ENCODE measurements at places on chromosomes 2 and 18.

DNA sequence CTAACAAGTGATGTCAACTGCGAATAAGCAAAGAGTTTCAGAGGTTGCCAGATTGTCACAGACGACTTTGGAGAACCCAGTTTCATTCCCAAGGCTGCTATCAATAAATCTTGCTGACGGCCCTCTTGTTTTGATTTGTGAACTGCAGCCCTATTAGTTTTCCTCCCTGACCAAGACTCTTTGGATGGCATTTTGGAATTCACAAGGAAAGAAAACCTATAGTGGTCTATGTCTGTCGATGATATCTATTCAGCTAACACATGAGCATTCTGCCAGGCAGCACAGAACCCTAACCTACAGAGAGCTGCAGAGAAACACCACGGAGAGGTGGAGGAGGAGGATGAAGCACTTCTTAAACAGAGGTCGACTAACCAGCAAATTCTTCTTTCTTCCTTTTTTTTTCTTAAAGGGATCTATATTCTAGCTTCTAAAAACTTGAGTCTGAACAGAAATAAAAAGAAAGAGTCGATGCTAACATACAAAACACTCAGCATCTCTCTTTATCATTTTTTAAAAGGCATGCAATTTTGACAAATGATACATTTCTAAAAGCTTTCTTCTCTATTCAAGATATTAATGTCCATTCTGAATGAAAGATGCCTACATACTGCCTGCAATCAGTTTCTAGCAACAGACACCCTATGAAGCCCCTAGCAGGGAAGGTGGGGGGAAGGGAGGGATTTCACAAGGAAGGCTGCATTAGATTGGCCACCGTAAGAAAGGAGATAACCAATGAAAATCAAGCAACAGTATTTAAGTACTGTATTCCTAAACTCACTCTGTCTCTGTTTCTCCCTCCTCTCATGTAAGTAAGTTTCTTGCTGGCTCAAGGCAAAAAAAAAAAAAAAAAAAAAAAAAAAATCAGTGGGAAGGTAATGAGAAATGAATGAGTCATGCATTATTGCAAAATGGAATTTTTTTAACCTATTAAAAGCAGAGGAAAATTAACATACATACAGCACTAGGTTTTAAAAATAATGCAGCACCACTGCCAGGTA, 83.0 kb upstream of the CHRNA1 start:
- DNase-seq = no peak

- no peak for DNase-seq
Observed at GRCh38 chr2:55441280-55441892, 21.7 kb upstream of the CCDC88A start.

DNA sequence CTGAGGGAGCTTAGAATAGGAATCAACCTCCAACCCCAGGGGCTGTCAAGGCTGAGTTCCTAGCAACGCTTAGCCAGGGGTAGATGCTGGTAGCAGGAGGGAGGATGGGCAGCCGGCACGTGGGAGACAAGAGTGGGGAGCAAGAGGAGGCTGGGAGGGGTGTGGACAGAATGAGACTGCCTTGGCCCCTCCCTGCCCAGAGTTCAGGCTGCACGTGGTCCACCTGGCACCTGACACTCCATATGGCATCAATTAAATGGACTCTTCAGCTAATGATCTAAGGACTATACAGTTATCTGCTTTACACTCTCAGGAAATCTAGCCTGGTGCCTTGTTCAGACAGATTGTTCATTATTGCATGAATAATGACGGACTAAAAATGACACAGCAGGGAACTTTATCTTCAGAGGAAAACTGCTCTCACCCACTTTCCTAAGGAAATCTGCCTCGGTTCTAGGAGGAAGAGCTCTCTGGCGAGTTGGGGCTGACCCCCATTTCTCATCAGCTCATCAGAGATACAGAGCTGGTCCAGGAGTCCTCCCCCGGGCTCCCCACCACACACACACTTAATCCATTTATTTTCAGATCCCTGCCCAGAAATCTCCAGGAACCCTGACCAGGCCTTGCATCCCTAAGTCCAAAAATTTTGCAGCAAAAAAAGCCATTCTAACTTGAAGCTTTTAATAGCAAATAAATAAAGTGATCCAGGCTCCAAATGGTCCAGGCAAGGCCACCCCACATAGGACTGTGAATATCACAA, 102.1 kb upstream of the CDC42EP3 start:
- DNase-seq = peak; percentile 47

GRCh38 chr2:98412751-98413458, 31.8 kb upstream of the INPP4A start:
- DNase-seq = peak; percentile 4

GRCh38 chr2:232659359-232659758, 26.0 kb downstream of the EFHD1 start:
- no peak for DNase-seq

DNA sequence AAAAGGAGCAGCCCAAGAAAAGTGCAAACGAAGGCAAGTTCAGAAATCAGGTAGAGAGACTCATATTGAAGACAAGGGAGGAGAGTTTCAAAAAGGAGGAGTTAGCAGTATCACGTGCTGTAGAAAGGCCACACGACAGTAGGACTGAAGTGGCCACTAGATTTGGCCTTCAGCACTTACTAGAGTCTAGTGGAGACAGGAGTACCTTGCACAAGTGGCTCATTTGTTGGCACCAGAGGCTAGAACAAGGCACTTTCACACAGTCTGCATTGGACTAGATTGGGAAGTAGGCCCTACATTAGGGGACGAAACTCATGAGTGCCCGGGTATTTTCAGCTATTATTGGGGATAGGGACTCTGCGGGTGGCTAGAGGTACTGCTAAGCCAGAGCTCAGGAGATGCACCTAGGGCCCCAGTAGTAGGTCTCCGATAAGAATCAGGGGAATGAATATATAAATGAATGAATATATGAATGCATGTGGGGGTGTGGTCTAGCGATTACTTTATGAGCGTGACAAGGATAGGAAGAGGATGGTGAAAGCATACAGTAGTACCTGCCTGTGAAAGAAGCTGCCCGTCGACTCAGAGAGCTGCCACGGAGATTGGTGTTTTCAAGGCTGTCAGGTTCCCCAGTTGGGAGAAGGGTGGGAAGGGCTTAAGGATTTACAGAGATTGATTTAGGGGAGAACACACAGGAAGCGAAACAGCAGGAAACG, 1.4 kb upstream of the NCOA1 start:
- no peak for DNase-seq

- no peak for DNase-seq
Observed at GRCh38 chr18:77658299-77658662, 408.6 kb downstream of the GALR1 start.

- DNase-seq = no peak
Observed at GRCh38 chr18:25456334-25457010, 104.5 kb upstream of the ZNF521 start.

DNA sequence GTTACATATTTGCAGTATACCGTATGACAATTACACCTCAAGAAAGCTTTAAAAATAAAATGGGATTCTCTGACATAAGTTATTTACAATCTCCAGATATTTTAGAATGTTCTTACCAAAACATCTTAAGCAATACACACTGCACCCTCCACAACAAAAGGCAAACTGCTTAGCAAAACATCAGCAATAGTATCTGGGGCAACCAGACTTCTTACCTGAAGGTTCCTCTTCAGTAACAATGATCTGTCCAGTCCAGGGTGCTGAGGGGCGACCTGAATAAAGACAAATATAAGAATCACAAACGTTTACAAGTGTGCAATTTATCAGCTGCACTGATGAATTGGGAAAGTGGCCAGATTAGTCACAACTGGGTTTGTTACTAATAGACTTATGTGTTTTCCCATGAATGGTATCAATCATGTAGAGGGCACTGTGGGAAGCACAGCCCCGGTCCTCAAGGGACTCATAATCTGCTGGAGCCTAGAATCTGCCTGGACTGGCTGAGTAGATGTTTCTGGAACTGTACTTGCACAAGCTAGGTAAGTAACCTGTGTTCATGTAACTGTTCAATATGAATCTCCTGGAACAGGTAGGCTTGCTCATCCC, 70.7 kb downstream of the MYOM1 start:
- DNase-seq = no peak

GRCh38 chr2:64617631-64618151, 36.0 kb downstream of the SERTAD2 start:
- no peak for DNase-seq

- DNase-seq = no peak
Observed at GRCh38 chr2:158931572-158931971, 36.9 kb upstream of the TANC1 start.

- DNase-seq = peak; percentile 96
Observed at GRCh38 chr2:8134985-8135682, 546.7 kb upstream of the ID2 start.

GRCh38 chr2:120887320-120887697, 151.6 kb downstream of the GLI2 start:
- DNase-seq = peak; percentile 56

GRCh38 chr2:197777823-197778407, 7.2 kb downstream of the BOLL start:
- DNase-seq = peak; percentile 6

- no peak for DNase-seq
Observed at GRCh38 chr2:51620796-51621195, 588.9 kb upstream of the NRXN1 start.

DNA sequence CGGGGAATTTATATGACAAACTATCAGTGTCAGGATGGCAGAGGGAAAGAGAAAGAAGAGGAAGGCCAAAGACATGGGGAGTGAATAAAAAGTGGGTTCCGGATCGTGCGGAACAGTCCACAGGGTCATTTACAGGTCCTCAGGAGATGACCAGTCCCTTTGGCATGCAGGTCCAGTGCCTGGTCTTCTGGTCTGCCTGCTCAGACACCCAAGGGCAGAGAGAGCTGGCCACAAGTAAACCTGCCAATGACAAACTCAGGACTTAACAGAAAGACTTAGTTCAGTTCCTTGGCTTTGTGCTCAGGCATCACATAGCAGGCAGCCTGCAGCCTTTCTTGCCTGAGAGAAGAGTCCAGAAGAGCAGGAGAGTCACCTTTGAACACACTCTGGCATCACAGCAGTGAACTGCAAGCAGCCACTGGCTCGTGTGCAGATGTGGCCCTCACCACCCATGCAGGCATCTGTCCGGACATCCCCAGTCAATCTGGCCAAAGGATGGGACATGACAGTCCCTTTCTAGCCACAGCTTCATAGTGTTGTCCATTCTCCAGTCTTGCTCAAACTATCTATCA, 14.0 kb downstream of the TMEM127 start:
- no peak for DNase-seq

GRCh38 chr2:227499627-227500300, 27.8 kb downstream of the AGFG1 start:
- DNase-seq = no peak

GRCh38 chr2:229914171-229914570, 7.6 kb downstream of the TRIP12 start:
- DNase-seq = no peak

GRCh38 chr2:233973786-233974185, 56.6 kb downstream of the TRPM8 start:
- DNase-seq = no peak

- no peak for DNase-seq
Observed at GRCh38 chr2:68390586-68390985, 25.5 kb downstream of the PLEK start.

DNA sequence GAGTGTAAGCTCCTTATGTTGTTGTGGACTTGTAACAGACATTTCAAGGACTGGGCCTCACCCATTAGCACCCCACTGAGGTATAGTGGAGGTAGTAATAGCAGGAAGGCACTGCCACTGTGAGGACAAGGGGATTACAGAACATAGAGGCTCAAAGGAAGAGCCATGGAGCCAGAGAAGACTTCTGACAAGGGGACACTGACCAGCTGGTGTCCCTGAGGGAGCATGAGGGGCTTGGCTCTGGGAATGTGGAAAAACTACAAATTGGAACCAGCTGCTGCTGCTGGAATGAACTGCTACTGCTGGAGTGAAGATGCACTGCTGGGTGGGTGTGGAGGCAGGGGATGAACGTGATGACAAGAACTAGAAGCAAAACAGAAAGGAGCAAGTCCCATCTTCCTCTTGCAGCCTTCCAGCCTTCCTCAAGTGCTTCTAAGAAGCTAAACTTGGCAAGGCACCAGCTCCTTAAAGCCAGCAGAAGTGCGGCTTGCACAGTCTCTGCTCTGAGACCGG, 167.3 kb upstream of the NOSTRIN start:
- DNase-seq = no peak

GRCh38 chr2:173448938-173449471, 94.3 kb downstream of the CDCA7 start:
- DNase-seq = peak; percentile 82

- no peak for DNase-seq
Observed at GRCh38 chr18:2433366-2433765, 137.9 kb downstream of the METTL4 start.

- no peak for DNase-seq
Observed at GRCh38 chr2:101623031-101623521, 74.4 kb upstream of the MAP4K4 start.

GRCh38 chr2:148531669-148532428, 112.7 kb upstream of the EPC2 start:
- no peak for DNase-seq

GRCh38 chr2:223805008-223805407, 32.4 kb downstream of the AP1S3 start:
- DNase-seq = no peak

DNA sequence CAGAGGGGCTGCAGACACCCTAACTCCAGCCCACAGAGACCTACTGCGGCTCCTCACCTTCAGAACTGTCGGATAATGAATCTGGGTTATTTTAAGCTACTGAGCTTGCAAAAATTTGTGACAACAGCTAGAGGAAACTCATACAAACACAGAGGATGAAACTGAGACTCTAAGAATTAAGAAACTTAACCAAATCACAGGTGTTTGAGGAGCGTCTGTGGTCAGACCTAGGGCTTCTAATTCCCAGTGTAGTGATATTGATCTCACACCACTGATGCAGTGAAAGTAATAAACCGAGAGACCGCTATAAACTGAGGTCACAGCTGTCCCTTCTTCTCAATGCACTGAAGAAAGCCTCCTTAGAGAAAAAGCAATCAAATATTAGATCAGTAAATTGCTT, 110.1 kb downstream of the RGPD3 start:
- no peak for DNase-seq

GRCh38 chr2:149080099-149080498, 41.6 kb downstream of the LYPD6B start:
- DNase-seq = no peak

DNA sequence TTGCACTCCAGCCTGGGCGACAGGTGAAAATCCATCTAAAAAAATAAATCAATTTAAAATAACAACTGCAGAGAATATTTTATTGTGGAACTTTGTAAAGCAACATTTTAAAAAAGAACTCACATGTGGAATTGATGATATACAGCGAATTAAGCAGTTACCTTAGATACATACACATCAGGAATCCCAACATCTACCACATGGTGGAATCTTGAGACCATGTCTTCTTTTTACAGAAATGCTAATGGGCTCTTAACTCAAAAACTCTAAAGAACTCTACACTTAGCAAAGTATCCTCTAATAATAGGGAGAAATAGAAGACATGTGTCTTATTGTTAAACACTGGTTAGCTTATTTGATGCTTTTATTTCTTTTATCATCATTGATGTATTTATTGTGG, 373.6 kb downstream of the CDH7 start:
- DNase-seq = no peak
